ENCODE measurements at places on chromosomes 3 and 15. TPM values are rescaled to one million over a fixed set of nuclear protein-coding genes. Genes with fewer than 3 reads are reported as not detected.

WDR93 gene
- 0.09 TPM for polyA plus RNA-seq

ACKR4 gene
- 0.78 TPM for polyA plus RNA-seq

NKTR gene
- 10.2 TPM for polyA plus RNA-seq

PPARG gene
- polyA plus RNA-seq, result 10.8 TPM

CPLX3 gene
- polyA plus RNA-seq, result 14.6 TPM

RRP9 gene
- polyA plus RNA-seq, result 30.2 TPM

ANKRD63 gene
- not detected for polyA plus RNA-seq

PCCB gene
- polyA plus RNA-seq, result 17.2 TPM

ZBBX gene
- not detected for polyA plus RNA-seq

OR4F15 gene
- polyA plus RNA-seq, result not detected

TERC gene
- not detected for polyA plus RNA-seq

DNA sequence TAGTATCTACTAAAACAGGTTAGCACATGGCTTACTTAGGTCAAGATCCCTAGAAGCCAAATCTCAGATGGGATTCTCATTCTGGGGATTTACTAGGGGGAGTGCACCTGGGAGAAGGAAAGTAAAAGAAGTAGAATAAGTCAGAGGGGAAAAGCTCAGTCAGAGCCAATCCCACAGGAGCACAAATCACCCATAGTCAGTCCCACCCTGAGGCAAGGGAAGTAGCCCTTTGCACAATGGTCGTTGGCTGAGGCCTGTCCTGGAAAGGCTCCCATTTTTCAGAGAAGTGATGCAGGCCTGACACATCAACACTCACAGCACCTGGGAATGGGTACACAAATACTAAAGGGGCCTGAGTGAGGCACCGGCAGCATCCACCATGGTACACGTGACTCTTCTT, 39.8 kb downstream of the SST start:
- no peak for DNase-seq

GRCh38 chr3:171347301-171348039, 112.7 kb downstream of the TNIK start:
- DNase-seq, result no peak

- DNase-seq, result no peak
Observed at GRCh38 chr15:68612979-68613740, 34.4 kb downstream of the CORO2B start.

GRCh38 chr3:52232279-52233107, 6.5 kb downstream of the TWF2 start:
- DNase-seq, result no peak

- no peak for DNase-seq
Observed at GRCh38 chr15:77808075-77808474, 175.4 kb upstream of the LINGO1 start.

- DNase-seq, result no peak
Observed at GRCh38 chr3:117914540-117915100, 1120.0 kb downstream of the IGSF11 start.

GRCh38 chr3:186097317-186097662, 11.6 kb downstream of the ETV5 start:
- no peak for DNase-seq

DNA sequence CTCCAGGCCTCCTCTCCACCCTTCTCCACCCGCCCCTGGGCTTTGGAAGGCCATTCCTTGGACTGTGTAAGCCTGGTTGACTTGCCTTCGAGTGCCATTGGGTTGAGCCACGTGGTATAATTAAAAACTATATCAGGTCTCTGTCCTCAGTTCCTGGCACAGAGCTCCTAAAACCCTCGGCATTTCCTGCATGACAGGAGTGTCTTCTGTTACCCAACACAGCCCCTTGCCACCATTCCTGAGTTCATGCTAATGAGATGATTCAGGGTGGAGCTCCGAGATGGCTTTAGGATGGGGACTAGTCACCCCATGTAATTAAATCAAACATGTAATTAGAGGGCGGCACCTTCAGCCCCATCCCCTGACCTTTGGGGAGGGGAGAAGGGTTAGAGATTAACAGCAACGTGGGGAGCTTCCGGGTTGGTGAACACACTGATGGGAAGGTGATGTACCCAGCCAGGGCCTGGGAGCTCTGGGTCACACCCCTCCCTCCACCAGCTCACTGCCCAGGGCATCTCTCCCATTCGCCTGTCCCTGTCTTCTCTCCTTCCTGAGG, 256.4 kb downstream of the FAM43A start:
- no peak for DNase-seq

- no peak for DNase-seq
Observed at GRCh38 chr3:85760342-85760741, 801.6 kb downstream of the CADM2 start.

- no peak for DNase-seq
Observed at GRCh38 chr15:71807125-71807629, 3.2 kb upstream of the NR2E3 start.

DNA sequence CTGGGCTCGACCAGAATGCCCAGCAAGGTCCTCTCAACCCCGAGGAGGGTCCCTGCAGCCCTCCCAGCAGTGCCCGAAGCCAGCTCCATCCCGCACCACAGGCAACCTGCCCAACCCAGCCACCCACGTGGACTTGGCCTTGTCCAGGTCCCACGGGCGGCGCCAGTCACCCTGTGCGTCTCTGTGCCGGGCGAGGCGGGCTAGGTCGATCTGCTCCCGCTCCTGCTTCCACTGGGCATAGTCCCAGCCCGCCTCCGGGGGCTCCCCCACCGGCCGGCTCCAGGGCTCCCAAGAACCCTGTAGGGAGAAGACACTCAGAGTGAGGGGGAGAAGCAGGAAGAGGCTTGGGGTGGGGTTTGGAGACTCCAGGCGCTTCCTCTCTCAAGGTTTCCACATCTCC, 3.1 kb downstream of the CCDC9B start:
- DNase-seq, result no peak

DNA sequence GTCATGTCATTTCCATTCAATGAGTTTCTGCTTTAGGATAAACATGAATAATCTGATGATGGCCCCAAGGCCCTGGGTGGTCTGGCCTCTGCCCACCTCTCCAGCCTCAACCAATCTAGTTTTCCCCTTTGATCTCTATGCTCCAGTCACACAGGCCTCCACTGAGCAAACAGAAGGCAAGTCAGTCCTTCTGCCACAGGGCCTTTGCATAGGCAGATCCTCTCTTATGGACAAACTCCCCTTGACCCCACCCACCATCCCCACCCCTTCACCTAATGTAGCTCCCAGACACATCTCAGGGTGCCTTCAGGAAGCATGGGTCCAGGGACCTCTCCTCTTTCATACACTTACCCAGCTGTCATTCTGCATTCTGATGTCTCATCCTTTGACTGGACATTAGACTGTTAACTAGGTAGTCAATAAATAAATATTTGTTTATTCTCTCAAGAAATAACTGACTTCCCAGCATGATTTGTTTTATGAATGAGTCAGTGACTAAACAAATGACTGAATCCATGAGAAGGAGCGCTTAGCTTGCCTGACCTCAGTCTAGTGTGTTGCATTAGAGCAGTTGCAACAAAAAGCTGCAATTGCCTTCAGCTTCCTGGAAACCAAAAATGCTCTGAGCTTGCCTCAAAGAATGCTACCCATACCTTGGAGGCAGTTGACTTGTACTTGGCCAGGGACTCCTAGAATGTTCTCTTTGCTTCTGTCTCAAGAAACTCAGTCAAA, 386.6 kb upstream of the WNT5A start:
- DNase-seq, result no peak

DNA sequence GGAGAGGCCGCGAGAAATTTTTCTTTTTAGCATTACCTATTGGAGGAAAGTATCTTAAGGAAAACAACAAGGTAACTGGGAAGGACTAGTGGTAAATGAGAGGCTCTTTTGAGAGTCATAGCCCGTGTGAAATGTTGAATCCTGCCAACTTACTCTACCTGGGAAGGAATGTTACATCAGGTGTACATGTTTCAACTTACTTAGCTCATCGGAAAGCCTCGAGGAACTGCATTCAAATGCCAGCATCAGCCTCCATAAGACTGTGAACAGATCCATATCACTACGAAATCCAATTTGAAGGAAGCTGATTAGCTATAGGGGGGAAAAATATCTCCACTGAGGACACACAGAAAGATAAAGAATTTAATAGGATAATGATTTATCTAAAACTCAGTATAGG, 72.3 kb upstream of the PDZRN3 start:
- no peak for DNase-seq

GRCh38 chr3:136979684-136980083, 21.9 kb downstream of the IL20RB start:
- DNase-seq, result no peak

DNA sequence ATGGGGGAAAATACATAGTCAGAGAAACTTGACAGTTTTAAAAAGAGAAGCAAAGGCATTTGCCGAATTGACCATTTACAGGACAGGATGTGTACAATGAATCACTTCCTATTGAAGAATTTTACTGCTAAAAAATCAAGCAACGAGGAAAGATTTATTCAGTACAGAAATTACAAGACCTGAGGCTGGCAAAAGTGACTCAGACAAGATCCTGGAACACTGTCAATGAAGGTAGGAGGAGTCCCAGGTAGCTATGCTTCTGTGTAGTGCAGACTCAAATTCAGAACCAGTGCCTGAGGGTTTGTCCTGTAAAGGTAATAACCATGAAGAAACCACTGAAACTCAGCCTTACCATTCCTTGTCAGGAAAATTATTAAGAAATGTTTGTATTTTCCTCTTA, 120.9 kb downstream of the ZMAT3 start:
- no peak for DNase-seq

GRCh38 chr15:72397796-72398588, at the start of gene TMEM202:
TMEM202 (plus strand) TSS chr15:72398305; CDS start chr15:72398327, 22 bp downstream.
- no peak for DNase-seq

GRCh38 chr15:70976851-70977250, 84.2 kb downstream of the LRRC49 start:
- no peak for DNase-seq

GRCh38 chr3:29410220-29410619, 129.3 kb downstream of the RBMS3 start:
- no peak for DNase-seq

GRCh38 chr3:149314807-149315578, 18.4 kb downstream of the TM4SF18 start:
- DNase-seq, result no peak
